ENCODE measurements at places on chromosomes 5 and 9.

DNA sequence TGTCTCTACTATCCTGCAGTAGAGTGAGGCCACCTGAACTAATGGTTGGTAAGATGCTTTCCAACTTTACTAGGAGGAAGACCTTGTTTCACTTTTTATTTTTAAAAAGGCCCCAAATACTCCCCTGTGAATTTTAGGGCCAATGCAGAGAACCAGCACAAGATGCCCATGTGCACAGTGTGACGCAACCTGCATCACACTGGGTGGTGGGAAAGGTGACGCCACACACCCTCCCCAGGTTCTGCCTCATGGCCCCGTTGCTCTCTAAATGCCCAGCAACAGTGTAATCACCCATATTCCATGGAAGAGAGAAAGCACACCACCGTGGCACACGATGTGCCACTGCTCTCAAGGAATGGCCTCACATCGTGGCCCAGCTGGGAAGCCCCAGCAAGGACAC, 6.4 kb downstream of the SURF4 start:
- DNase-seq = no peak

- no peak for DNase-seq
Observed at GRCh38 chr9:116230051-116230632, 76.6 kb downstream of the PAPPA start.

DNA sequence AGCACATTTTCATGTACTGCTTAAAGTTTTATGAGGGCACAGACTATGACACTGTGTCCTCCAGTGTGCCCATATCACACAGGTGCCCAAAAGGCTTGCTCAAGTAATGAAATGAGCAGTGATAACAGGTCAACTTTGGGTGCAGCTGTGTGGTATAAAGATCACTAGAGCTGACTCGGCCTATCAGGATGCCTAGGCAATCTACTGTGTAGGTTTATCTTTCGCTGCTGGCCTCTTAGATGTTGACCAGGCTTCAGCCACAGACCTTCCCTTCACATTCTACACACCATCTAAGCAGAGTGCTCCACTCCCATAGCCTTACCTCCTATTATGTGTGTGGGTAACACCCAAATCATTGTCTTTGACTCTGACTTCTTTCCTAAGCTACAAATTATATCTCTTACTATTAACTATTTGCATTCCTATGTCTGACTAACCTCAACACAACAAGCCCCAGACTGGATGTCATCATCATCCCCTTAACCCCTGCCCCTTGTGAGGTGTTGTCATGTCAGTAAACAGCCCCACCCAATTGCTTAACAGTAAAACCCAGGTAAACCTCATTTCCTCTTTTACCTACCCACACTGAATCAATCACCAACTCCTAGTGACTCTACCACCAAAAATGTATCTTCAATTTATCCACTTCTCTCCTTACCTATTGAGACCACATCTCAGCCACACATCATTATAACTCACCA, 2.5 kb downstream of the SREK1IP1 start:
- no peak for DNase-seq

- peak; percentile 75 for DNase-seq
Observed at GRCh38 chr9:36137392-36138004, 965 bp downstream of the GLIPR2 start.

- peak; percentile 79 for DNase-seq
Observed at GRCh38 chr5:759111-759751, 25.3 kb downstream of the ZDHHC11B start.

DNA sequence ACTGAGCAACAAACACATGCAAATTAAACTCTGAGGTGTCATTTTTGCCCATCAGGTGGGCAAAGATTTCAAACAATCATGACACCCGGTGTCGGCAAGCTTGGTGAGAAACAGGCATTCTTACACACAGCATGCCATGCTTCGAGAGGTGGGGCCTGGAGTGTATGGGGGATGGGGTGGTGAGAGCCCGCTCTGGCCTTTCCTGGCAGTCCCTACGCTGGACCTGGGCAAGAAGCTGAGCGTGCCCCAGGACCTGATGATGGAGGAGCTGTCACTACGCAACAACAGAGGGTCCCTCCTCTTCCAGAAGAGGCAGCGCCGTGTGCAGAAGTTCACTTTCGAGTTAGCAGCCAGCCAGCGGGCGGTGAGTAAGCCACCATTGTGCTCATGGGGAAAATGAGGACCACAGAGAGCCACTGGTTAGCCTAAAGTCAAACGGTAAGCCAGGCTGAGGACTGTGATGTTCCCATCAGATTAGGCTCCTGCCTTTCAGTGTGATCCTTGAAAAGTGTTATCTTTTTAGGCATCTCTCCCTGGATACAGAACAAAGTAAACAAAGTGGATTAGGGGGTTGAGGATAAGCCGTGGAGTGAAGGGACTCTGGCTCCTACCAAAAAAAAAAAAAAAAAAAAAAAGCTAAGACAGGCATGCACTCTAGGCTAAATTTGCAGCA, 9.4 kb downstream of the MYOZ3 start:
- DNase-seq = no peak

DNA sequence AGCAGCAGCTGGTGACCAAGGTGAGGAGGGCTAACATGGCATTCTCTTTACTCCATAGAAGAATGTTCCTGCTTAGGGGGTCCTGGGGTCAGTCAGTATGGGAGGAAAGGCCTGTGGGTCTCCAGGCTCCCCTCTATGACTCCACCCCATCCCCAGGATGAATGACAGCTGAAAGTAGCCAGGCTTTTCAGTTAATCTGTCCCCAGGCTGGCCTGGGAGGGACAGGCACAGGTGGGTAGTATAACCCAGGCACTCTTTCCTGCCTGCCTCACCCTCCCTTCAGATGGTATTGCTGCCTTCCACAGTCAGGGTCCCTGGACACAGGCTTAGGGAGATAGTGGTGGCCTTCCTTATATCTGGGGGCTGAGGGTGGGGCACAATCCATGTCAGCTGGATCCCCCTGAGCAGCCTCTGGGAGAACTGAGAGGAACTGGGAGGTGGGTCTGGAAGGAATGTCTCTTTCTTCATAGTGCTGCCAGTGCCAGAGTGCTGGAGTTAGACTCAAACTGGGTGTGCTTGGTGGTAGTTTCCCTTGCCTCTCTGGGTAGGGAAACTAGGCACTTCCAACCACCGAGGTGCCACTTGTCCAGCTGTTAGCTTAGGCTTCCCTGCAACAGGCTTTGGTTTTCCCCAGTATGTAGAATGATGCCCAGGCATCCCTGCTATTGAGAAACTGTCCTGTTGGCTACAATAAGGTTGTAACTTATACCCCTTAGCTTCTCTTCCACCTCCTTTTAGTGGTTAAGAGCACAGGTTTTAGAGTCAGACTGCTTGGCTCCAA, 27.8 kb downstream of the LARP1 start:
- DNase-seq = no peak

DNA sequence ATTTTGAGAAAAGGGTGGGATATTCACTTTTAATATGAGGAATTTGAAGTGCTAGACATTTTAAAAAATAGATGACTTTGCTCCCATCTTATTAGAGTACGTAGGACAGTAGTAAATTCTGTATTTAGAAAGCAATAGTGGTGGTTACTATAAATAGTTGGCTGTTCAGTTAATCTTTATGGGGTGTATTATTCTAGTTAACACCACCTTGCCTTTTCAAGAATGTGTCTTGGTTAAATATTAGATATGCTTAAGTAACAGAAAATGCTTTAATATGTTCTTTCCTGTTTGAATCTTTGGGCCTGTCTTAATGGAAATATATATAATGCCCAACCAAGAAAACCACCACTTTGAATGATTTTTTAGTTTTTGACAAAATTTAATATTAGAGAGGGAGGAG, 608.7 kb upstream of the FAM174A start:
- no peak for DNase-seq

GRCh38 chr5:173786286-173787187, 101.6 kb upstream of the CPEB4 start:
- DNase-seq = no peak

DNA sequence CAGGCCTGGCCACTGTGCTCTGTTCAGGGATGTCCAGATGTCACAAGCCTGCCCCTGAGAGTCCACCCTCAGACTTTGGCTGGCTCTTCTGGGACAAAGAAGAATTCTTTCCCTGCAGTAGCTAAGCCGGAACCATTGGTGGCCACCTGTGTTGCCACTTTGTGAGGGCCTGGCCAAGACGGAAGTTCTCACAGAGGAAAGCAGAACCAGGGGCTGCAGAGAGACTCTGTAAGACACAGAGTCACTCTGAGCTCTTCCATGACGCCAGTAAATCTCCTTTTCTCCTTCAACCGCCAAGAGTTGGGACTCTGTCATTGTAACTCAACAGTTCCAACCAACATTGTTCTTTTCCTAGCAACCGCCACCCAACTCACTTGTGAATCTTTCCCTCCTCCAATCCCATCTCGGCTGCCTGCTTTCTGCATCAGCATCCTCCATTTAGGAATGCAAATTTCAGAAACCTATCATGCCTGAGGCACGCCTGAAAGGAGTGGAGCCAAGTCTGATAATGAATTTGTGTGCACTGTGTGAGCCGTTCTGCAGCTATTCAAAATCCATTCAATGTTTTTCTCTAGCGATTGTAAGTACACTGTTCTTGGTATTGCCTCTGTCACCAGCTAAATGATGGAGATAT, 37.8 kb upstream of the ATP6V1G1 start:
- DNase-seq = no peak

DNA sequence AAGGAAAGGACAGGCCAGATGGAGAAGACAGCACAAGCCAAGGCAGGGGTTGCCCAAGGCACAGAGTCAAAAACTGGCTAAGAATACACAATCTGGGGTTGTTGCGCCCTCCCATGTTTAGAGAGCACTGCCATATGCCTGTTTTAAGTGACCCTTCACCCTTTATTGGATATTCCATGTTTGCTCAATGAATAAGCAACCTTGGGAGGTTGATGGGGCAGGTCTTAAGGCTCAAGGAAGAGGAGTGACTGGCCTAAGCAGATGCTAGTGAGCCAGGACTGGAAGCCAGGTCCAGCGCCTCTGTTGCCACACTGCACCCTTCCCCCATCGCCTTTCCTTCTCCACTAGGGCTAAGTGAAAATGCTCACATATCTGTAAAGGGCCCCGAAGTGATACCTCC, 6.7 kb downstream of the TXN start:
- DNase-seq = no peak

DNA sequence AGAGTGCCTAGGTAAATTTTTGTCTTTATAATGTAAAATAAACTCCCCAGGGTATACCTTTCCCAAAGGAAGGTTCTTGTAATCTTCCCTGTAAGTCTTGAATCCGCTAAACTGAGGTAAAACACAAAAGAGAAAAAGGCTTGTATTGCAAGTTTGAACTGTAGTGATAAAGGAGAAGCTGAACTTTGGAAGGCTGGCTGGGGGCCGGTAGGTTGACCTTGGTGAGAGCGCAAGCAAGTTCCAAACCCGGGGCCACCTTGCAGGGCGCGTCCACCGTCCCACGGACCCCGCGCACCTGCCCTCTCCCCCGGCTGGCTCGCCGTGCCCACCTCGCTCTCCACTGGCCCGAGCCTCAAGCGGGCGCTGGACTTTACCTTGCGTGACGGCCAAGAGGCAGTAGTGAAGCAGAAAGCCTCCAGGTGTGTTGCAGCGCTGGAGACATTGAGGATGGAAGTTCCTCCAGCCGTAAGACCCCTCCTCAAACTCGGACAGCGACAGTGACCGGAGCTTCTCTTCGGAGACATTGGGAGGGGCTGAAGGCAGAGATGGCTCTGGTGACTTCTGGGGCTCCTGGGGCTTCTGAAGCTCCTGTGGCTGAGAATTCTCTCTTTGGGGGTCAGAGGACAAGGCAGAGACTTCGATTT, 428 bp downstream of the SLCO4C1 start:
- DNase-seq = peak; percentile 20

GRCh38 chr9:109100543-109101201, 19.1 kb downstream of the TMEM245 start:
- DNase-seq = no peak

GRCh38 chr9:72082536-72082935, 22.1 kb upstream of the C9orf57 start:
- DNase-seq = no peak

DNA sequence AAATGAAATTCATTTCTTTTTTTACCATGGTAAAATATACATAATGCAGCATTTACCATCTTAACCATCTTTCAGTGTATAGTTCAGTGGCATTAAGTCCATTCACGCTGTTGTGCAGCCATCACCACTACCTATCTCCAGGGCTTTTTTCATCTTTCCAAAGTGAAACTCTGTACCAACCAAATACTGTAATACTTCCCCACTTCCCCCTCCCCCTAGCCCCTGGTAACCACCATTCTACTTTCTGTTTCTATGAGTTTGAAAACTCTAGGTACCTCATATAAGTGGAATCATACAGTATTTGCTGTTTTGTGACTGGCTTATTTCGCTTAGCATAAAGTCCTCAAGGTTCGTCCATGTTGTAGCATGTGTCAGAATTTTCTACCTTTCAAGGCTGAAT, 23.4 kb downstream of the SPAAR start:
- no peak for DNase-seq

- no peak for DNase-seq
Observed at GRCh38 chr9:124495126-124496074, 11.8 kb downstream of the NR5A1 start.

DNA sequence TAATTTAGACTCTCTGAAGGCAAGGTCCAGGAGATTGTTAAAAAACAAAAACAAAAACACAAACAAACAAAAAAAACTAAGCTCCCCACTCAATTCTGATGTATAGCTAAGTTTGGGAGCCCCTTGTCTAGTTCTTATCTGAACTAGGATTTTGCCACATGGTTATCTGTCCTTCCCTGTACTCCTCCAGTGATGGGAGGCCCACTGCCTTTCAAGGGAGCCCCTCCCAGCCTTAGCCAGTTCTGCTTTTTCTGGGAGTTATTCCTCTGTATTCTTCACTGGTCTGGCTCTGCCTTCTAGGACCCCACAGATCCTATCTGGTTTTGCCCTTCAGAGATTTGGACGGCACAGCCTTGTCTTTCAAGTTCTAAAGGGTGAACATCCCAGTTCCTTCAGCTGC, 2.1 kb upstream of the ALDH1B1 start:
- no peak for DNase-seq

DNA sequence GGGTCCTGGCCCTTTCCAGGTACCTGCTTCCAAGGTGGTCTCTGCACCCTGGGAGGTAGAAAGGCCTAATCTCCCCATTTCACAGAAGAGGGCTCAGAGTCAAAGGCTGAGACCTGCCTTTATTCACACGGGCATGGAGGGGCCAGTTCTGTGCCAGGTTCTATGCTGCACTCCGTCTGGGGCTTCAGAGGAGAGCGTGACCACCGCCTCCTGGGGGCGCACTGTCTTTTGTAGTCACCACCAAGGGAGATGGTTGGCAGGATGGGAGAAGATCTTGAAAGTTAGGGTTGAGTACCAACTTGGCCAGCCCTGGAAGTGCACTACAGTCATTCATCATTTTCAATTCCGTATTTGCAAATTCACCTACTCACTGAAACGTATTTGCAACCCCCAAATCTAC, 23.7 kb upstream of the PRDM12 start:
- no peak for DNase-seq

All from right hindlimb (tissue), 1 donor.